ENCODE measurements at places on chromosomes 16 and 17.

- DNase-seq: peak; percentile 81
These were observed 34.7 kb upstream of the RBBP6 start for GRCh38 chr16:24504472-24505345.

DNA sequence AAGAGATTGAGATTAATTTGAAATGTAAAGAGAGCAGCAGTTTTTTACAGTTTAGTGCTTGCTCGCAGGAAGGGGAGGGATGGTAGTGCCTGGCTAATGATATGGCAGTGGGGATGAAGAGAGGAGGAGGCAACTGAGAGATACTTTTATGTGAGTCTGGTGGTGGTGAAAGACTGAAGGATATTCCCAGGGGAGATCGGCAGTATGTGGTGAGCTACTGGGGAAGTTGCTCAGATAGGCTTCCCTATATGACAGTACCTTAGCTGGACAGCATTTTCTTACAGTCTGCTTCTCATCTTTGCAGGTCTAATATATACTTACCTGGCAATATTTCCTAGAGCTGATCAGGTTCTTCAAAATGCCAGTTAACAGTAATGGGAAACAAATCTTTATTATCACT lies 8.6 kb downstream of the CEP95 start:
- DNase-seq: no peak

- DNase-seq: no peak
These were observed 227.3 kb downstream of the IRX3 start for GRCh38 chr16:54059319-54059718.

- DNase-seq: no peak
These were observed 141.3 kb upstream of the CDH8 start for GRCh38 chr16:62177351-62178203.

GRCh38 chr16:11111856-11112634 lies 144.0 kb downstream of the SOCS1 start:
- no peak for DNase-seq

- DNase-seq: no peak
These were observed 64.9 kb downstream of the CDYL2 start for GRCh38 chr16:80739523-80739922.

DNA sequence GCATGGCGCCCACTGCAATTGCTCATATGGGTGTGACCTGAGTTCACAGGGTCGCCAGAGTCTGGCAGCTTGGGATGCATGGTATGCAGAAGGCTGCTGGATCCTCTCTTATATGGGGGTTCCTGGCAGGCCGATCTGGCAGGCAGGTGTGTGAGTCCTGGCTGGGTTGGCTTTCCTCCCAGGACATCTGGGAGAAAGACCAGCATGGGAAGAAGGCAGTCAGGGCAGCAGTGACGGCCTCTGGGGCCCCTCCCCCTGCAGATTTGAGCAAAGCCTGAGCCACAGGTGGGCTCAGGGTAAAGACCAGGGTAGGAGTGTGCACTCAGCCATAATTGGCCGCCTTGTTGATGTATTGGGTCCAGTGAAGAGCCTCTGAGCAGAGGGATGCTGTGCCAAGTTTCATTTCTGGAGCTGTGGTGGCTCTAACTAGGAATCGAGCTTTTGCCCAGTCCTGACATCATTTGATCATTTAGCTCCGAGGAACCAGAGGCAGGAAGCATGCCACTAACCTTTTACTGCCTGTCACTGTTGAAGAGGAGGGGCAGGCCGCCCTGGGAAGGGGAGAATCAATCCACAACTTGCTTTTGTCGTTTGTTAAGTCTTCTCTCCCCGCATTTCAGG lies 174.3 kb downstream of the CCDC182 start:
- no peak for DNase-seq

- DNase-seq: no peak
These were observed 1144.9 kb upstream of the GOT2 start for GRCh38 chr16:59878999-59879398.

DNA sequence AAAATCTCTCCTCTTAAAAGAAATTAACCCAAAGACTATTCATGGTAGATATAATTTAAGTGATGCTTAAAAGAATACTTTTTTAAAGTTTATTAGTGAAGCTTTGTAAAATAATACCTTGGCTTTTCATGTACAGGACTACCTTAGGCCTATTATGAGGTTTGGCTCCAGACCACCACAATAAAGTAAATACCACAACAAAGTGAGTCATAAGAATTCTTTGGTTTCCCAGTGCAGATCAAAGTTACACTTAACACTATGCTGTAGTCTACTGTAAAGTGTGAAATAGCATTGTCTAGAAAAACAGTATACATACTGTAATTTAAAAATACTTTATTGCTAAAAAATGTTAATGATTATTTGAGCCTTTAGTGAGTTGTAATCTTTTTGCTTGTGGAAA lies 31.7 kb downstream of the CLTC start:
- DNase-seq: no peak

DNA sequence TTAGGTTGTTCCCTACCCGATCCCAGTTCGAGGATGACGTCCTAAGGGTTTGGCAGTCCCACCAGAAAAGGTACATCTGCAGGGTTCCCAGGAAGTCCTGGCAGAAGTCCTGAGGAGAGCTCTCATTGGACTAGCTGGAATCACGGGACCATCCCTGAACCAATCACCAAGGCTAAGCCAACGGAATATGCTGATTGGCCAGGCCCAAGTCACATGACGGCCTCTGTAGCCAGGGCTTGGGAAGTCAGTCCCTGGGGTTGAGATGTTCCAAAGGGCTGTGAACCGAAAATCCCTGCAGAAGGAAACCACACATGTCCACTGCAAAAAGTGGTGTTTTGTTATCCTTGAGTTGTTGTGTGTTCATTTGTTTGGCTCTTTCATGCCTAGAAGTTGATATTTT lies 68.2 kb upstream of the ZNF423 start:
- DNase-seq: no peak

DNA sequence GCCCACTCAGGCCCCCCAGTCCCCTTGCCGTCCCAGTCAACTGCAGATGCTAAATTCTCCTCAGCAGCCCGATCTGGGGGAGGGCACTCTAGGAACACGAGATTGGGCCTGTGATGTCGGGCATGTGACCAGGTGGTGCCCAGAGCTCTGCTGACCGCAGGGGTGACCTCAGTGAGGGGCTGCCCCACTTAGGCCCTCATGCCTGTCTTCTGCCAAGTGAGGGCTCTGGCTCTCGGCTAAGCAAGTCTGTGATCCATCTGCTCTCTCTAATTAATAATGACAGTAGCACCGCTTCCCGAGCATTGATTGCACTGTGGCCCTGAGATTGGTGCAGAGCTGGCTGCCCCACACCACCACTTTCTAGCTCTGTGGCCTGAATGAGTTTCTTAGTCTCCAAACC lies 138.8 kb downstream of the MRM1 start:
- no peak for DNase-seq

GRCh38 chr16:67483731-67484525 lies 581 bp upstream of the AGRP start:
- DNase-seq: no peak

GRCh38 chr17:17388657-17389496 lies 85.7 kb downstream of the NT5M start:
- no peak for DNase-seq

- no peak for DNase-seq
These were observed 8.6 kb upstream of the CBX4 start for GRCh38 chr17:79847698-79848369.

DNA sequence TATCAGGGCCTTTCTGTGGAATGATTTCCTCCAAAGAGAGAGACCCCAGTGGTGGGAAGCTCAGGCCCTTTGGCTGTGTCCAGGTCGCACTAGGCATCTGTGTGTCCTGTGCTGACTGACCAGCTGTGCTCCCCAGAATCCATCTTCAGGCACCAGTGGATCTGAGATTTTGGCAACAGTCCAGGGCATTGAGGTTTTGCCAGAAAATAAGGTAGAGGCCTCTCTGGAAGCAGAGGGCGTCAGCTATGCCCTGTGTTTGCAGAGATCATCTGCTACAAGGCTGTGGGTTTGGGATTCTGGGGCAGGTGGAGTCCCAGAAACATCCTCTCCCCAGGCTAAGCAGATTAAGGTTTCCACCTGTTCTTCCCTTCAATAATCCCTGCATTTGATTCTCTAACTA lies 57.5 kb upstream of the TOB1 start:
- DNase-seq: no peak

GRCh38 chr17:41663451-41664171 lies 25.1 kb upstream of the EIF1 start:
- DNase-seq: no peak

GRCh38 chr17:29103341-29103740 lies 60.4 kb downstream of the PIPOX start:
- DNase-seq: no peak

DNA sequence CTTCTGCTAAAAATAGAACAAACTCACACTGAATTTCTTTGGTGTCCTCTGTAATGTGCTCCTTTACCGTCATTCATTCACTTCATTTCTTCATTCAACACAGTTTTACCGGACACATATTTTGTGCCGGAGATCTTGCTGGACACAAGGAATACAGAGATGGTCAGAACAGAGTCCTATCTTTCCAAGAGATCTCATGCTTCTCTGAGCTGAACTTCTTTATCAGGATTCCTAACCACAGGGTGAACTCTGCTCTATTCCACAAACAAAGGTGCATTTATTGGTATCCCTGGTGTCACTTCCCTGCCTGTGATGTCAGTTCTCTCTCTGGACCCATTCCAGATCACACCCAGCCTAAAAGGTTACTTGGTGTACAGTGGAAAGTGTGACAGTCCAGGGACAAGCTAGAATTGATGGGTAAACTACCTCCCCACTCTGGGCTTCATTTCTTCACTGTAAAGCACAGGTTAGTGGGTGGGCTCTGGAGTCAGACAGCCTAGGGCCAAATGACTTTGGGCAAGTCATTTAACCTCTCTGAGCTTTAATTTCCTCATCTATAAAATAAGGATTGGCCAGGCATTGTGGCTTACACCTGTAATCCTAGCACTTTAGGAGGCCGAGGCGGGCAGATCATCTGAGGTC lies 4.2 kb downstream of the IFI35 start:
- no peak for DNase-seq

DNA sequence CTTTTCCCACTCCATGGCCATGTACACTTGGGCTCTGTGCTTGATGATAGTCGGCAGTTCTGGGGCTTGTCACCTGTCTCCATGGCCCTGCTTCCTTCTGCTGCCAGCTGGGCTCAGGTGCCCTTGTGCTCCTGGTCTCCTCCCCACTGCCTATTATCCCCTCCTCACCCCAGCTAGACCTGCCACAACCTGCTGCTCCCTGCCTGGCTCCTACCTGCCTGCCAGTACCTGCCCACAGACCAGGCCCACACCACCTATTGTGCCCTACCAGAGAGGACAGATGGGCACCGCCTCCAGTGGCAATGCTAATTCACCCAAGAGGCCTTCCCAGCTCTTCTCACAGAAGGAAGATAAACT lies 538 bp upstream of the RAPGEFL1 start:
- DNase-seq: no peak

DNA sequence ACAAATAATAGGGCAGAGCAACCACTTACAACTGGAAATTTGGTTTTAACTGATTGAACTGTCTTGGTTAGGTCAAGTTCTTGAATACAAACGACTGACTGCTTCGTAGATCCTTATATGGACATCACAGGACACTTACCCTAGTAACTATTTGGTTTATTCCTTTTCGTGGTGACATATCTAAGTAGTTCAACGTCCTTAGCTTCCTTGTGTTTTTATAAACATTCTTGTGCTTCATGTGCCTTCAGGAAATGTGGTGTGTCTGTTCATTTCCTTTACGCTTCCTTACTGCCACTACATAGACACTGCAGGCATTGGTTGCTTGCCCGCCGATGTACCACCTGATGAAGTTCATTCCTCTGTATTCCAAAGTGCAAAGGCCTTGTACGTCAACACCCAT lies 59.3 kb downstream of the USP10 start:
- no peak for DNase-seq

GRCh38 chr16:86747761-86748160 lies 169.4 kb downstream of the FOXL1 start:
- DNase-seq: no peak

DNA sequence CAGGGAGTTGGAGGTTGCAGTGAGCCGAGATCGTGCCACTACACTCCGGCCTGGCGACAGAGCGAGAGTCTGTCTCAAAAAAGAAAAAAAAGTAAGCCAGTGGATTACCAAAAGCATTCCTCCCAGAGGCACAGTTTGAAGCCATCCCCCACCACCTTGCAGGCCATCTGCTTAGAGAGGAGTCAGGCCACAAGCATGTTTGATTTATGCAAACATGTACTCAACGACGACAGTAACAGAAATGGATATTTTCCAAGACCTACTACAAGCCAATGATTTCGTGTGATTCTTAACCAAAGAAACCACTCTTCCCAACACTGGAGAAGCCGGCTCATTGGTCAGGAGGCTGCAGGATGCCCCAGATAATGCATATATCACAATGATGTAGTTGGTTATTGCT lies 34.8 kb downstream of the MYH13 start:
- peak; percentile 87 for DNase-seq

DNA sequence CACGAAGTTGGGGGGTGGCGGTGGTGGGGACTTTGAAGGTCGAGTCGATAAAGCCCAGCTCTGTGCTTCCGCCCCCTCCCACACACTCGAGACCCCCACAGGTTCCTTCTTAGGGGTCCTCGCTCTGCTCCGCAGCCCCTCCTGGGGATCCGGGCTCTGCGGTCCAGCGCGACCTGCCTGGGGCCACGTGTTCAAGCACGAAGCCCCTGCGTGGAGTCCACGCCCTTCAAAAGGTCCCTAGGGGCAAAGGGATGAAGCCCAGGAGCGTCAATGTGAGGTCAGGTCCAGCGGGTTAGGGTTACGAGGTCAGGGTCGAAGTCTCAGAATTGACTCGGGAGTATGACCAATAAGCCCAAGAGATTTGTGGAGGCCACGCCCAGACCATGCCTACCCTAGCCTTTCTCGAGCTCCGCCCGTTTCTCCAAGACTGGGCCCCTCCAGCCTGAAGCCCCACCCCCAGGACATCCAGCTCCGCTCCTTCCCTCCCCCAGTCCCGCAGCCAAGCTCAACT lies 786 bp upstream of the CACNA1G start:
- DNase-seq: peak; percentile 48

DNA sequence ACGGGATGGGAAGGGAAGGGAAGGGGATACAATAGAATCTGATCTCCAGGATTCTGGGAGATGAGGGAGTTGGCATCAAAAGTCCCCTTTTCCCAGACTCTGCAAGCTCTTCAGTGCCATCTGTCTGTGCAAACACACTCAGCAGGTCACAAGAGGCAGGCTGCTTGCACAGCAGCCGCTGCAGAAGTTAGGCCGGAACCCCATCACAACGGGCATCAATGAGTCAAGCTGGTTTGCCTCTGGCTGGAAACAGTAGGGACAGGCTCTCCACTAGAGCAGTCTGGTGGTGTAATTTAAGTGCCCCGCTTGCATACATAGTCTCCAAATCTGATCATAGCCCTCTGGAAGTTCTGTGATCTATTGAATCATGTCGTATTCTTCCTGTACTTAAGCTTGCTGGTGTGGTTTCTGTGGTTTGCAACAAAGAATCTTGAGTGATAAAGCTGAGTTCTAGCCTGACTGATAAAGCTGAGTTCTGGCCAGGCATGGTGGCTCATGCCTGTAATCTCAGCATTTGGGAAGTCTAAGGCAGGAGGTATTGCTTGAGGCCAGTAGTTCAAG lies 33.7 kb upstream of the KDM8 start:
- DNase-seq: peak; percentile 84

- peak; percentile 54 for DNase-seq
These were observed 13.1 kb upstream of the LPCAT2 start for GRCh38 chr16:55495616-55496289.

All from AG08395 (cell line).